ENCODE measurements at places on chromosomes 1 and 21. TPM values are rescaled to one million over a fixed set of nuclear protein-coding genes. Genes with fewer than 3 reads are reported as not detected.

The MOB3C gene
- total RNA-seq = 15.1 TPM

The CELA2A gene
- 2.3 TPM for total RNA-seq

The TCHH gene
- 0.15 TPM for total RNA-seq

The KCTD3 gene
- total RNA-seq = 20.3 TPM

The SLC44A3 gene
- 15.3 TPM for total RNA-seq

The ALPL gene
- total RNA-seq = 171 TPM

The OBSCN gene
- 72.9 TPM for total RNA-seq

The CFAP107 gene
- total RNA-seq = 3.4 TPM

The DHRS3 gene
- 126 TPM for total RNA-seq

The SLC26A9 gene
- total RNA-seq = 22.1 TPM

The IL20 gene
- total RNA-seq = not detected

The ATP6V1G3 gene
- not detected for total RNA-seq

The TSTD1 gene
- 88.6 TPM for total RNA-seq

The SLAMF6 gene
- 2.7 TPM for total RNA-seq

The BMP8B gene
- 2.4 TPM for total RNA-seq

The KRTAP19-1 gene
- total RNA-seq = not detected

The ITLN2 gene
- 38.8 TPM for total RNA-seq

The UROD gene
- total RNA-seq = 39.5 TPM

The AMY1A gene
- total RNA-seq = 1.2 TPM

The LY9 gene
- total RNA-seq = 3.1 TPM

The UMODL1 gene
- total RNA-seq = not detected

The UBR4 gene
- 138 TPM for total RNA-seq
